ENCODE measurements at places on chromosomes 5 and 9.

DNA sequence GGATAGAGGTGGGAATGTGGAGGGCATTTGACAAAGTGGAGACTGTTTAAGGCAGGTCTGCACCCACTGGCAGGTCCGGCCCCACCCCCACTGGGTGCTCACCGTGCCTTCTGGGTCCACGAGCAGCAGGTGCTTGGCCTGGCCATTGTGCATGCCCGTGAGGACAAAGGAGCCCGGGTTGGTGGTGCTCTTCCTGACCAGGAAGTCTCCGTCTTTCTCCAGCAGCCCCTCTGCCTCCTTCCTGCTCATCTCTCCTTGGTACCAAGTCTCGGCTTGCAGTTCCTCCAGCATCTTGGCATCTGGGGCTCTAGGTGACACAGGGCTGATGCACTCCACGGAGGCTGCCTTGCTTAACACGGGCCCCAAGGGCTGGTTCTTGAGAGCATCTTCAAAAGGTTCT, 46.6 kb downstream of the S1PR3 start:
- no peak for DNase-seq

DNA sequence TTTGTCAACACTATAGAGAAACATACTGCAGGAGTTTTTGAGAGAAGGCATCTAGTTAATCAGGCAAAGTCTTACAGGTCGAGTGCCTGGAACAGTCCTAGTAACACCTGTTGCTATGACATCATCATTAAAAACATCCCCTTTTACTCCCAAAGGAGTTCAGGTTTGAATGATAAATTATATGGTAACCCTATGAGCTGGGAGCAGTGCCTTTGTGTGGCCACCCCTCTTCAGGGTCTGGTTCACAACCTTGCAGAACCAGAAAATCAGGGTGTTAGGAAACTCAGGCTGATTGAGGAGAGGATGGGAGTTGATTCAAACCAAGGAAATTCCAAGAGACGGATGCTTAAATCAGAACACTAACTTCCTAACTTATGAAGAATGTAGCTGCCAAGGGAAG, 179.1 kb upstream of the RASEF start:
- no peak for DNase-seq

GRCh38 chr9:133558191-133559126, 24.0 kb downstream of the ADAMTSL2 start:
- no peak for DNase-seq

- no peak for DNase-seq
Measured at GRCh38 chr5:87829217-87829551, 416.5 kb upstream of the CCNH start.

DNA sequence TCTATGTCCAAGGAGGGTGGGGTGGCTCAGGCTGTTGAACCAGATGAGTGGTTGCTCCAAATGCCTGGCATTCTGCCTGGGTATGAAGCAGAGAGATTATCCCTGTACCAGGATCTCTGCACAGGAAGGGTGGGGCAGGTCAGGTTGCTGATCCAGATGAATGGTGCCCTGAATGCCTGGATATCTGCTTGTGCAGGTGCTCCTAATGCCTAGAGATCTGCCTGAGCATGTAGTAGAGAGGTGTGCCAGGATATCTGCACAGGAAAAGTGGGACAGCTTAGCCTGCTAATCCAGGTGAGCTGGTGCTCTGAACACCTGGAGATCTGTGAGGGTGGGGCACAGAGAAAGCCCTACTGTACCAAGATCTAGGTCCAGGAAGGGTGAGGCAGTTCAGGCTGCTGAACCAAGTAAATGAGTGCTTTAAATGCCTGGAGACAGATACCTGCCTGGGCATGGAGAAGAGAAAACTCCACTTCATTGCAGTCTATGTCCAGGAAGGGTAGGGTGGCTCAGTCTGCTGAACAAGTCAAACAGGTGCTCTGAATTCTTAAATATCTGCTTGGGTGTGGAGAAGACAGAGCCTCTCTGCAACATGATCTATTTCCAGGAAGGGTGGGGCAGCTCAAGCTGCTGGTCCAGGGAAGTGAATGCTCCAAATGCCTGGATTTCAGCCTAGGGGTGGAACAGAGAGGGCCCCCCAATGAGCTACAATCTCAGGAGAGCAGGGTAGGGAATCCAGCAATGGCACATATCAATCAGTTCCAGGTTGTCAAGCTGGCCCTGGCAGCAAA, 189.4 kb upstream of the DMRTA1 start:
- DNase-seq = no peak

DNA sequence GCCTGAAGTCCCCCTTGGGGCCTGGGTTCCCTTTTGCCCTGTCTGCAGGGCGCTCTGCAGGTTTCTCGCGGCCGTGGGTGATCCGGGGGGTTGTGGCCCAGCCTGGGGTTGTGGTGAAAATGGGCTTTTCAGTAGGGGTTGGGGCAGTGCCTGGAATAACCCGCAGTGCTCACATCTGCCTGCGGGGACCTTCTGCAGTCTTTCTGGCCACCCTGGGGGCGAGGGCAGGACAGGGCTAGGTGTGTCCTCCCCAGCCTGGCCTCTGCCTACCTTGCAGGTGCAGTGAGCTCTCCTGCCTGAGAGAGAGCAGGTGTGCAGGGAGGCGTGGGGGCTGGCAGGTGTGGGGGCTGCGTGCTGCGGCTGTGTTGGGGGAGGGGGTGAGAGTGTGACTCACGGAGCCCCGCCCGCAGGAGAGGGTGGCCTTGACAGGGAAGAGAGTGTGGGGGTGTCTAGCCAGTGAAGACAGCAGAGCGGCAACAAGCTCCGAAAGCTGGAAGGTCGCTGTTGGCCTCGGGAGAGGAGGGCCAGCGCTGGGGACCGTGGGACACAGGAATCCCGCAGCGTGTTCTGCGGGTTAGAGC, 131.4 kb downstream of the MRPL36 start:
- no peak for DNase-seq

- no peak for DNase-seq
Measured at GRCh38 chr9:93057703-93058354, 672 bp upstream of the SUSD3 start.

- no peak for DNase-seq
Measured at GRCh38 chr5:36079200-36079781, 12.6 kb upstream of the UGT3A2 start.

- no peak for DNase-seq
Measured at GRCh38 chr5:6899221-6899620, 186.0 kb downstream of the TENT4A start.

All from progenitor cell of endocrine pancreas (in vitro differentiated cells).